ENCODE measurements at places on chromosomes 2 and 18. TPM values are rescaled to one million over a fixed set of nuclear protein-coding genes. Genes with fewer than 3 reads are reported as not detected.

The SPC25 gene
- total RNA-seq = 38.9 TPM

The CRYBA2 gene
- total RNA-seq = not detected

The MTLN gene
- 9.9 TPM for total RNA-seq

The CPO gene
- total RNA-seq = not detected

The COBLL1 gene
- total RNA-seq = 4.3 TPM

The MSGN1 gene
- not detected for total RNA-seq

The NDC80 gene
- total RNA-seq = 69.3 TPM

The MYO7B gene
- total RNA-seq = 0.03 TPM

The REG3A gene
- total RNA-seq = not detected

The TUBA4B gene
- not detected for total RNA-seq

The HK2 gene
- total RNA-seq = 72.1 TPM

The ITGB6 gene
- total RNA-seq = not detected

The INPP1 gene
- 0.50 TPM for total RNA-seq

The ELP2 gene
- 171 TPM for total RNA-seq

The TTN gene
- 0.53 TPM for total RNA-seq

The SCN9A gene
- 1.1 TPM for total RNA-seq

GRCh38 chr18:26406854-26407517 lies 141.4 kb downstream of the KCTD1 start:
- H3K27me3 ChIP-seq = no peaks in the 10 kb centered on the region
- H3K4me1 ChIP-seq = no peaks in the 10 kb centered on the region
- H3K27ac ChIP-seq = no peak overlapping the region
- H3K4me3 ChIP-seq = no peak overlapping the region
- no peak for DNase-seq
- no peaks in the 10 kb centered on the region for H3K36me3 ChIP-seq

- H3K36me3 ChIP-seq = no peaks in the 10 kb centered on the region
- DNase-seq = no peak
- H3K27me3 ChIP-seq = no peaks in the 10 kb centered on the region
- no peak overlapping the region for H3K27ac ChIP-seq
- H3K4me1 ChIP-seq = no peaks in the 10 kb centered on the region
These were observed 105.8 kb upstream of the PID1 start for GRCh38 chr2:229376866-229377265.

DNA sequence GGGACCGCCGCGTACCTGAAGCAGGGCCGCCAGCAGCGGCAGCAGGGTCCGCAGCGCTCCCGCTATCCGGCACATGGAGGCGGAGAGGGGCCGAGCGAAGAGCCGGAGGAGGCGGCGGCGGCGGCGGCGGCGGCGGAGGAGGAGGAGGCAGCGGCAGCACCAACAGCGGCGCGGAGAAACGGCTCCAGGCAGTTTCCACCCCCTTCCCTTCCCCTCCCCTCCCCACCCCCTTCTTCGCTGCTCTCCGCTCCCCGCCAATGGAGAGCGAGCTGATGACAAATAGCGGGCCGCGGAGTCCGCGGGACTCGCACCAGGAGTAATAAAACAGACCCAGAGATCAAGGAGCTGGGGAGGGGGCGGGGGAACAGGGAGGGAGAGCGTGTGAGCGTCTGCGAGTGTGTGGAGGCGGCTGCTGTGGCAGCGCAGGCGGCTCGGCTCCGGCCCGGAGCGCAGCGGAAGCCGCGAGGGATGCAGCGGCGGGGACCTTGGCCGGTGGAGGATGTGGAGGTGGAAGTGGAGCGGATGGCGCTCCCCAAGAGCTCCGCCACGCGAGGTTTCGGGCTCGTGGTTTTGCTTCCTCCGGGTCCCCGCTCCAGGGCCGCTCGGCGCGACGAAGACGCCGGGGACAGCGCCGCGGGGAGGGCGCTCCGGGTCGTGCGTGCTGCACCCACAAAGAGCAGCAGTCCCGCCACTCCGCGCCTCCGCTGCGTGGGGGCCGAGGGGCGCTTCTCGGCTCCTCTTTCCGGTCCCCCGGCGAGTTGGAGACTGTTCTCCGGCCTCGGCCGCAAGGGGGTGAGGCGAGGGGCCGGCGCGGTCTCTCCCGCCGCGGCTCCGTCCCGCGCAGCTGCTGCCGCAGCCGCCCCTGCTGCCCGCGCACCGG lies at the start of gene CDH2:
Gene CDH2, minus strand, starts transcription at position 183 of the 880 bp plus-strand sequence. Its CDS starts 108 bp downstream, at position 75.
- H3K27me3 ChIP-seq = no peaks in the 10 kb centered on the region
- peak; percentile 95 for DNase-seq
- no peaks in the 10 kb centered on the region for H3K36me3 ChIP-seq

- H3K4me1 ChIP-seq = peaks cover 6% of the 10 kb centered on the region
- H3K36me3 ChIP-seq = no peaks in the 10 kb centered on the region
- no peak for DNase-seq
- no peaks in the 10 kb centered on the region for H3K27me3 ChIP-seq
- H3K4me3 ChIP-seq = peak overlapping the region; percentile 83
These were observed 493 bp upstream of the PREB start for GRCh38 chr2:27134781-27135477.

DNA sequence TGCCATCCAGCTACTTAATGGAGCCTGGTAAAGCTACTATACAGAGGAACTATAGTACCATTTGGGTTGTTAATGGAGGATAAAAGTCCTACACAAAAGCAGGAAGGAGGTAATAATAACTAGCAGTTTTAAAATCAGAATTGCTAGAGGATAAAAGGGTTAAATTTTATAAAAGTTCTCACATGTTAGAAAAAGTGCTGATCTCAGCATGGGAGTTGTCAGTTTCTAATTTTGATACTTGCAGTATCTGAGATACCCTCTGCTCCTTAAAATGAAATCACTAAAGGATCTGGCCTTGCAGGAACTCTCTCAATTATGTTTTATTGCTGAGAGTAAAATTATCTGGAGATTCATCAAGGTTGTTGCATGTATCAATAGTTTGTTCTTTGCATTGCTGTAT lies 272.2 kb upstream of the GYPC start:
- no peaks in the 10 kb centered on the region for H3K27me3 ChIP-seq
- H3K36me3 ChIP-seq = no peaks in the 10 kb centered on the region
- DNase-seq = no peak
- H3K27ac ChIP-seq = no peak overlapping the region

DNA sequence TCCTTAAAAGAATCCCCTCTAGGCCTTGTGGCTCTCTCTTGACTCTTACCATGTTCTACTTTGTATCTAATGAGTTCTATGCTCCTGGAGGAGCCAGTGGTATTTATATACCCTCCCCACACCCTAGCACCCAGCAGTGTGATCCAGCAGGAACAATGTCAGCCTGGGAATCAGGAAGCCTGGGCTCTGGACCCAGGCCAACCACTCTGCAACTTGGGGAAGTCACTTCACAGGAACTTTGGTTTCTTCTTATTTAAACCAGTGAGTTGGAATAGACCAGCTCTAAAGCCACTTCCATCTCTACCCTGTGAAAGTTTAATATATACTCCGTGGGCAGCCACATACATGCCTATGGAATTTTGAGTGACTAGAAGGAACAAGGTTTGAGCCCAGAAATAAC lies 11.6 kb upstream of the SPTBN1 start:
- no peak overlapping the region for H3K4me3 ChIP-seq
- no peak overlapping the region for H3K27ac ChIP-seq
- no peak for DNase-seq

- no peak overlapping the region for H3K27ac ChIP-seq
- DNase-seq = no peak
- H3K4me3 ChIP-seq = no peak overlapping the region
- H3K4me1 ChIP-seq = no peaks in the 10 kb centered on the region
These were observed 174.9 kb downstream of the LAMA1 start for GRCh38 chr18:6942742-6943141.

DNA sequence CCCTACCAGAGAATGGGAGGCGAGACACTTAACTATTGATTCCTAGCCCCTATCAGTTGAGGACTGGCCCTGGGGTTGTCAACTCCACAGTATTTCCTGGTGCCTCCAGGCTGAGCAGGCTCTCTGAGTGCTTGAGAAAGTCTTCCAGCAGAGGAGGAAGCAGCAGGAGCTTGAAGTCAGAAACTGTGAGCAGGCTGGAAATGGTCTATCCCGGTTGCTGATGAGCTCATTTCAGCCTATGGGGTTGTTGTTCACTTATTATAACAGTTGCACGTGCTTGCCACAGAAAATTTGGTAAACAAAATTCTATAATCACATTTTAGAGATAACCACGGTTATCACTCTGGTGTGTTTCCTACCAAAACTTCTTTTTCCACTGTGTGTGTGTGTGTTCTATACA lies 254.7 kb upstream of the THUMPD2 start:
- H3K4me1 ChIP-seq = no peaks in the 10 kb centered on the region
- H3K36me3 ChIP-seq = no peaks in the 10 kb centered on the region
- no peak overlapping the region for H3K27ac ChIP-seq
- no peaks in the 10 kb centered on the region for H3K27me3 ChIP-seq
- no peak for DNase-seq

DNA sequence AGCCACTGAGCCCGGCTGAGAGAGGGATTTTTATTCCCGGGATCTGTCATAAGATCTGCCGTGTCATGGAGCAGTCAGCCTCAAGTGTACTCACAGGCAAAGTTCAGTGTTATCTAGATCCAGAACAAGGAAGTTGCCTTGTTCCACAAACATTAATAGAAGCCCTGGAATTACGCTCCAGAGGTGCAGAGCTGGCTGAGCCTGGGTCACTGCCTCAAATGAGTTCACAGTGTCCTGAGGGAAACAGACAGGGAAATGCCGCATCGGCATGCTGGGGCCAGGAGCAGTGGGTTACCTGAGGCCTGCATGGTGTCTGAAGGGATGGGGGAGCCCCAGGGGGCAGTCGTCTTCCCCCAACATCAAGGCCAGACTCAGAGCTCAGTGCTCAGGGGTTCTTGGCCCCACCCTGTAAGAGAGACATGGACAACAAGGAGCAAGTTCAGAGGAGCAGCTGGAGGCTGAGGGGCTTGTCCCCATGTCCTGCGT lies 42.7 kb upstream of the ODC1 start:
- H3K4me3 ChIP-seq = no peak overlapping the region
- no peaks in the 10 kb centered on the region for H3K36me3 ChIP-seq
- DNase-seq = no peak
- H3K27ac ChIP-seq = no peak overlapping the region
- H3K27me3 ChIP-seq = no peaks in the 10 kb centered on the region
- no peaks in the 10 kb centered on the region for H3K4me1 ChIP-seq

GRCh38 chr2:141967980-141968379 lies 162.8 kb downstream of the LRP1B start:
- no peaks in the 10 kb centered on the region for H3K4me1 ChIP-seq
- no peak overlapping the region for H3K4me3 ChIP-seq
- no peak for DNase-seq
- H3K36me3 ChIP-seq = no peaks in the 10 kb centered on the region

DNA sequence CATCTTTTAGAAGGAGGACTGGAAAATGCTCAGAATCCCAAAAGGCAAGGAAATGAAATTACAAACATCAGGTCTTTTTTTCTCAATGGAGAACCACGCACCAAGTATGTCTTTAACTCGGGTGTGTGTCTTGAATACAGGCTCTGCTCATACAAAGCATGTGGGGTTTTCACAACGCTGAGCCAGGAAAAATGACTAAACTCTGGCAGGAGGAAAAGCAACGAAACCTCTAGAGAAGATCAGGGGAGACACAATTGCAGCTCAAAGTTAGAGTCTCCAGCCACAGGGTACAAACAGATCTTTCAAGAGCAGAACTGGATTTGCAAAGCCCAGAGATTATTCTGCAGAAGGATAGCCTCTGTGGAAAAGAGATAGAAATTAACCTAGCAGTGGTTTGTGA lies 42.8 kb upstream of the TPO start:
- no peak overlapping the region for H3K27ac ChIP-seq
- H3K4me1 ChIP-seq = peaks cover 8% of the 10 kb centered on the region
- no peaks in the 10 kb centered on the region for H3K27me3 ChIP-seq

DNA sequence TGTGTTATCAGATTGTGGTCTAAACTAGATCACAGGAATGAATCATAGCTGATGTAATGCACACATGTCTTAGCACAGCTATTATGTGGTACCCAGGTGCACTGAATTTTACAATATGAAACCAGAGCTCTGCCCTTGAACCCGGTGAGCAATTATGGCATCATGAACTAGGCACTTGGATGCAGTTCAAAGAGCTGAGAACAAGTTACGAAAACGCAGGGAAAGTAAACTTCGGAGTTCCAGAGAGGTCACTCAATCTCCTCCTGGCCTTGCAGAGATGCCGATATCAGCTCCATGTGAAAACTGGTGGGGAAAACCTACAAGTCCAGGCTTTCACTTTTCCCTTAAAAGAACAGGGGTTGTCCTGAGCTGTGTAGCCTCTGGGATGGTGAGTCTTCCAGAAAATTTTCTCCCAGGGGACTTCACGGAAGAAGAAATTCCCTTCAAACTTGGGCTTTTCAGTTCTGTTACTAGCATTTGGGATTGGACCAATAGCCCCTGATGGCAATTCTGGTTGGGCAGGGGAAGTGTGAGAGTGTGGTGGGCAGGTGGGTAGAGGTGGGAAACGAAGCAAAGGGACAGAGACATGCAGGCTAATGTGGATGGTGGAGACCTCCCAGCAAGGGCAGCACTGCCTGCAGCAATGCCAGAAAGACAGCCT lies 71.1 kb upstream of the SH3BP4 start:
- H3K4me1 ChIP-seq = peaks cover 18% of the 10 kb centered on the region
- H3K4me3 ChIP-seq = no peak overlapping the region
- no peaks in the 10 kb centered on the region for H3K27me3 ChIP-seq

- no peaks in the 10 kb centered on the region for H3K27me3 ChIP-seq
- H3K27ac ChIP-seq = no peak overlapping the region
- no peaks in the 10 kb centered on the region for H3K4me1 ChIP-seq
- peaks cover 15% of the 10 kb centered on the region for H3K36me3 ChIP-seq
- no peak for DNase-seq
- H3K4me3 ChIP-seq = no peak overlapping the region
These were observed 123.8 kb downstream of the MIB1 start for GRCh38 chr18:21864386-21864785.

GRCh38 chr2:235270956-235271355 lies 222.9 kb upstream of the AGAP1 start:
- H3K36me3 ChIP-seq = no peaks in the 10 kb centered on the region
- H3K27ac ChIP-seq = no peak overlapping the region
- H3K27me3 ChIP-seq = no peaks in the 10 kb centered on the region
- H3K4me1 ChIP-seq = peaks cover 15% of the 10 kb centered on the region
- no peak overlapping the region for H3K4me3 ChIP-seq

DNA sequence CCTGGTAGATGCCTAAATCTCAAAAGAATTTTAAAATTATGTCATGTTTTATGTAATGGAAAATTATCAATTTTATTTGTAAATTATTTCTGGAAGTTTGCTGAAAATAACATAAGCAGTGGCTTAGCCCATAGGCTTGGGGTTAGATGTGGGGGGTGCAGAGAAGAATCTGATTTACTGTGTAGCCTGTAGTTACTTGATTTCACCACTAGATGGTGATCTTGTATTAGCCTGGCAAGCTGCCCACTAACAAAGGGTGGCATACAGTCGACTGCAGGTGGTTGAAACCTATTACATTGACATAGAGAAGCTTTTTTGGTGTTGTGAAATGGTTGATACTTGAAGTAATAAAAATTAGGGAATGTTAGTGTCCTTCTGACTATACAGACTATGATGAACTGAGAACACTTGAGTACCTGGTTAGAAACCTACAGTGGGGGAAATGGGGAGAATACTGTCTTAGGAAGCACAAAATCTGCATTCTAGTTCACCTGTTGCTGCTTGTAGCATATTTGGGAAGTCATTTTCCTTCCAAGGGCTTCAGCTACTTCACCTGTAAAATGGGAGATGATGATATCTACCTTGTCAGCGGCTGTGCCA lies 191.0 kb upstream of the LHCGR start:
- H3K27ac ChIP-seq = no peak overlapping the region
- H3K27me3 ChIP-seq = no peaks in the 10 kb centered on the region
- H3K4me1 ChIP-seq = no peaks in the 10 kb centered on the region
- no peaks in the 10 kb centered on the region for H3K36me3 ChIP-seq
- peak; percentile 74 for DNase-seq

Measured in neural progenitor cell (in vitro differentiated cells).